ENCODE measurements at places on chromosomes 1 and 21.

DNA sequence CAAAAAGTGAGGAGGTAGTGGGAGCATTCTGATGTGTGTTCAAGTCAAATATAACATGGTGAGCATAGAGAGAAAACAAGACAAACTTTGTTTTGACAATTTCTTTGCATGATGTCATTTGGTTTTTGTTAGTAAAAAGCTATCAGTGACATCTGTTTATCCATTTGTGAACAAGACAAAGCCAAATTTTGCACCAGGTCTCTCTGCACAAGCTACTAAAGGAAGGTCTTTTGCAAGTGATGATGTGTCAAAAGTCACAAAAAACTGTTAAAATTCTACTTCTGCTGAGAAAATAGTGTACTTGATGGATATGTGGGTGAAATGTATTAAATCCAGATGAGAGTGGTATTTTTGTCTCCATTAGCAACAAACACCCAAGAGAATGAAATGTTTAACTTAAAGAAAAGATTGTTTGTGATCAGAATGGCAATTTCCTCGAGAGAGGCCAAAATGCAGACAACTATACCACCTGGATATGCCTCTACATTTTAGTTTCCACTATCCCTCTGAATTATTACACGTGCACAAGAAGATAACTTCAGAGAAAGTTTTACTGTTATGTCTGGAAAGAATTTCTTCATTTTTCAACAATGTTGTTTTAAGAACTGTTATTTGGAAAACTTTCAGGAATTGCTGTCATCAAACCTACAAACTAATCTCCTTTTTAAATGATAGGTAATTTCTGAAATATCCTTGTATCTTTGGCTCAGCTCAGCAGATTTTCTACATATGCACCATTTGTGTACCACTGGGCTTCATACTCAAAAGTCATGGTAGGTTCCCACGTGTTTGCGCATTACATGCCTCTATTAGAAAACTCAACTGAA is 807.4 kb upstream of the ADGRL2 start:
- DNase-seq, result no peak

- DNase-seq, result no peak
Measured at GRCh38 chr1:154467434-154468102, 34.5 kb upstream of the TDRD10 start.

DNA sequence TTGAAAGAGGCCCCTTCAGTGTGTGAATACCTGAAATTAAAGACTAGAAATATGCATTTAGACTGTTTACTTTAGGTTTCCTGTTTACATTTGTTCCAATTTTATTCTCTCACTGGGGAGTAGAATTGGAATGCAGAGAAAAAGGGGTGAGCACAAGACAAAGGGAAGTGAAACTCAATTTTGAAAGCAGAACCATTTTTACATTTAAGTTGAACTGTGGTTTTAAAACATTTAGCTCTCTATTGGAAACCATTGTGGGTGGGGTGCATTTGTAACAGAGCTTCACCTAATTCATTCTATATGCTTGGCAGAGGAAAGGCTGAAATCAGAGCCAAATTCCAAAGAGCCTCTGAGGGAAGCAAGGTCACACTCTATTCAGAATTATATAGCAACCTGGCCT is 235.3 kb upstream of the C1orf105 start:
- no peak for DNase-seq

GRCh38 chr1:49424782-49425181 is 599.0 kb downstream of the AGBL4 start:
- no peak for DNase-seq

GRCh38 chr1:211332830-211333229 is 6.2 kb downstream of the TRAF5 start:
- no peak for DNase-seq

GRCh38 chr1:109883248-109883955 is 27.2 kb upstream of the CSF1 start:
- DNase-seq, result no peak

- DNase-seq, result peak; percentile 56
Measured at GRCh38 chr1:42145764-42146625, 7.2 kb upstream of the GUCA2B start.

- DNase-seq, result no peak
Measured at GRCh38 chr1:210367566-210367965, 38.9 kb downstream of the HHAT start.

- no peak for DNase-seq
Measured at GRCh38 chr1:8239039-8239305, 78.9 kb upstream of the SLC45A1 start.

- DNase-seq, result no peak
Measured at GRCh38 chr1:176543360-176544129, 80.6 kb downstream of the PAPPA2 start.

DNA sequence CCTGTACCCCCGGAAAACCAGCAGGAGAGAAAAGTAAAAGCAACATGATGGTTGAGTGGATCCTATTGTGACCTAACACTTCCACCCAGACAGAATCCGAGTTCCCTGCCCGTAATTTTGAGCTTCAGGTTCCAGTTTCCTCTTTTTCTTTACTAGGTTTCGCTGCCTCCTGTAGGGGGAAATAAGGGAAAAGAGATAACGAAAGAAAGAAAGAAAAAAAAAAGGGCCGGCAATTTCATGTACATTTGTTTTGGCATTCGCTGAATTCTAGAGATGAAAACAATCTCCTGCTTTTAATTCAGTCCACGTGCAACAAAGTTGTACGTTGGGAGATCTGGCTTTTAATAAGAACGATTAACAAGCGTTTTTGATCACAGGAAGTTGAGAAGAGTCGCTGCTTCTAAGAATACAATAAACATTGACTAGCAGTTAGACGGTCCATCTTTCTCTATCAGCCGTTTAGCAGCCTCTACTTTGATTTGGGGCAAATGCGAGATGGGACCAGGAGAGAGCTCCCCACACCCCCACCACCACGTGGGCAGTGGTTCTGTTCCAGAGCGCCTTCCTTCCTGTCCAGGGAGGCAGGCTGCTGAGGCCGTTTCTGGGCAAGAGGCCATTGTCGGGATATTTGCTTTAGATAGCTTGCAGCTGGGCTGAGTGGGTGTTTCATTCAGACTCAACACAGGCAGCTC is 155.9 kb upstream of the RUNX1 start:
- no peak for DNase-seq

- DNase-seq, result no peak
Measured at GRCh38 chr1:209411491-209411929, 172.0 kb upstream of the CAMK1G start.

- DNase-seq, result no peak
Measured at GRCh38 chr1:44688760-44689446, 14.4 kb downstream of the ARMH1 start.

DNA sequence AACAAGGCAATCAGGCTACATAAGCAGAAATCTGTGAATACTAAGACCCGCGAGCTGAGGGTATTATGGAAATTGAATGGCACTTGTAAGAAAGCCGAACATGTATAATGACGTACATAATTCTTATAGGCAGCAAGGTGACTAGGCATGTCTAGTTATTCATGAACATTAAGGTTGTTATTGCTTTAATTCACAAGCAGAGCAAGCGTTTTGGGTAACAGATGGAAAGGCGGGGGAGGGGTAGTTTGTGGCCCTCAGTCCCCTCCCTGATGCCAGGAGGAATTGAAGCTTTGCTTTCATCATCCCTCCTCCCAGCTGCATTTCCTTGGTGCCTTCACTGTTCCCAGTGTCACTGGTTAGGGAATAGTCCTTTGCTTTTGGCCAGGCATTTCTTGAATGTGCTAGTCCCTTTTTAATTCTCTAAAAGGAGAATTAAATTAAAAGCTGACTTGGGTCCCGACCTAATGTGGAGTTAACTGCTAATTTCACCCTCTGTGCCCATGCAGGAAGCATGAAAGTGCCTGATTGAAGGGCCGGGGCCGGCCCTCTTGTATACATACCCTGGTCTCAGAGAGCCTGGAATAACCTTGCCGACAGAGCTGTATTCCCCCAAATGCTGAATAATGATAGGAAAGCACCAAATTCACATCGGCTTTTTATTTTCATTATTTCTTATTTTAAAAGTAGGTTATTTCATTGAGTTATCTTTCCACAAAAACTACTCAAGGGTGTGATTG is 42.5 kb downstream of the RYR2 start:
- DNase-seq, result no peak

- no peak for DNase-seq
Measured at GRCh38 chr1:193916452-193916851, 730.0 kb upstream of the B3GALT2 start.

GRCh38 chr1:116510361-116510760 is 60.5 kb downstream of the CD58 start:
- DNase-seq, result no peak
